Type B pancreatic cell (in vitro differentiated cells): ENCODE measurements at places on chromosomes 5 and 9. TPM values are rescaled to one million over a fixed set of nuclear protein-coding genes. Genes with fewer than 3 reads are reported as not detected.

PCDHGA6 gene
- total RNA-seq, result 0.41 and 0.86 TPM in 2 replicates

- DNase-seq, result no peak
Observed at GRCh38 chr9:137247135-137247915, 3.8 kb upstream of the STPG3 start.

DNA sequence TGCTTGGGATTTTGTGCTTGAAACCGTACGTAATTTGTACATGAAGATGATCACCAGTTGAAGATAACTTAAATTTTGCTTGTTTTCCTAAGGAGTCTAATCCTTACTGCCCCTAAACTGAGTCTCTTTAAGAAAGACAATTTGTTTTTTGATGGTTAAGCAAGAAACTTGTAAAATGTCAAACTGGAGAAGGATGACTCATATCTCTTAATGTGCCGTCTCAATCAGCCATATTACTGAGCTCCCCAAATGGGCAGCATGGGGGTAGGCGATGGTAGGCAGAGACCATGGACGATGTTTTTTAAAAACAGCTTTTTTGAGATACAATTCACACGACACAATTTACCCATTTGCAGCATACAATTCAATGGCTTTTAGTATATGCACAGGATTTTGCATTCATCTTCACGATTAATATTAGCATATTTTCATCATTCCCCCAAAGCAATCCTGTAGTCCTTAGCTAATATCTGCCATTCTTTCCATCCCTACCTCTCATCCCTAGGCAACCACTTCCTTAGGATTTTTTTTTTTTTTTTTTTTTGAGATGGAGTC is 14.3 kb downstream of the ARHGAP26 start:
- no peak for DNase-seq

DNA sequence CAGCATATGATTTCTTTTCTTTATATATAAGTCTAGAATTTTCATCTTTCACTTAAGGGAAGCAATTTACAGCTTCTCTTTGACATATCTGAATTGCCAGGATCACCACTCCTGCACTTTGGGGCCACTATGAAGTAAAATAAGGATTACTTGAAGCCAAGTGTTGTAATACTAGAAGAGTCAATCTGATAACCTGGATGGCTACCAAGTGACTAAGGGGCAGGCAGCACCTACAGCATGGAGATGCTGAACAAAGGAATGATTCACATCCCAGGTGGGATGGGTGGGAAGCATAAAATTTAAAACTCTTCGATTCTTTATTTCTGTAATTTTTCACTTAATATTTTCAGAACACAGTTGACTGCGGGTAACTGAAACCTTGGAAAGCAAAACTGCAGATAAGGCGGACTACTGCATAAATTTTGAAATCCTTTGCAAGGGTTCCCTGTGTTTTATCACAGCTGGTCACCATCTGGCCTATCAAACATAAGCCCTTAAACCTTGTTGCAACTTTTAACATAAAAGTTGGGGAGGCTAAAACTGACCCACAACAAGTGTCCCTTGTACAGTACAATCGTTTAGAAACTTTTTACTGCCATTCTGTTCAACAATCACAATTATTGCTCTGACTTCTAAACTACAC is 31.2 kb downstream of the NR3C1 start:
- no peak for DNase-seq

SKP1 gene
- total RNA-seq, result 308 and 332 TPM in 2 replicates

CDH12 gene
- total RNA-seq, result 7.8 and 10.2 TPM in 2 replicates

DNA sequence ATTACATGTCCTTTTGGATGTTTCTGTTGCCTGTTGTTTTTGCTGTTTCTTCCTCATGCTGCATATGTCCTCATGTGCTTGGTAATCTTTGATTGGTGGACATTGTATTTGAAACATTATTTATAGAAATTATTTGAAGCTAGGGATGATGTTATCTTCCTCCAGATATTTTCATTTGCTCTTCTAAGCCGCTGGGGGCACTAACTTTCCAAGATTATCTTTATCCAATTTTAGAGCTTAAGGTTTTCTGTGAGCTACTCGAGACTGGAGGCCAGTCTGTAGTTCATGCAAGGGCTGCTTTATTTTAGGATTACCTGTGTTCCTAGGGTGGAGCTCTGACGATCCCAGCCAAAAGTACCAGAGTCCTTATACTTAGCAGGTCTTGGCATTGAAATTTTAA is 40.9 kb downstream of the STX17 start:
- no peak for DNase-seq

- no peak for DNase-seq
Observed at GRCh38 chr5:124395287-124395686, 351.2 kb downstream of the ZNF608 start.

DNA sequence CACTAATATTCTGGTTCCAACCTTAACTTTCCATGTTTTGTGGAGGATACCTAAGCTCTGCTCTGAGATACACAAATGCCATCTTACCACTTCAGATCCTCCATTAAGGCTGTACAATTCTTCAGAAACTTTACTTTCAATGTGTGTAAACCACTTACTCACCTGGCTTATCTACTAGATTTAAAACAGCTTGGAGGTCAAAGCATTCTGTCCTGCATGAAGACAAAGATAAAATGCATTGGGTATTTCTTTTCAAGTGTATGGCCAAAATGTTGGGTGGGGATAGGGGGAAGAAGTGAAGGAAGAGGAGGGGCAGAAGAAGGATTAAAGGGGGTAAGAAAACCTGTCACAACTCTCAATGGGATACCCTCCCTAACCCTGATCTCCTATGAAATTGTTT is 939 bp downstream of the GOLGA1 start:
- no peak for DNase-seq

NIPAL4 gene
- total RNA-seq, result 0.46 and 0.59 TPM in 2 replicates

DNA sequence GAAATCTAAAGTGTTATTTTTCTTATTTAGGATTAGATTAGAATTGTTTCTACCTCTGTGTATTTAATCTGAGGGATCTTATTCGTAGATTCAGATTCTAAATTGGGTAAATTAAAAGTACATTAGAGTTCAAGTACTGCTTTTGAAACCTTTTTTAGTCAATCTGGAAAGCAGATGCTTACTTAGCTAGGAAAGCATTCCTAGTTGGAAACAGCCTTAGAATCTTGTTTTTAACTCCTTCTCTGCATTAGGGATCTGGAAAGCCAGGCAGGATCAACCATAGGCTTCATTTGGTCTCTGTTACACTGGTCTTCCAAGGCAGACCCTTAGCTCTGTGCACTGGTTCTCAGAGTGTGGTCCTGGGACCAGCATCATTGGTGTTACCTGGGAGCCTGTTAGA is 247.4 kb downstream of the NR3C1 start:
- DNase-seq, result no peak

SPRY4 gene
- 16.1 and 20.7 TPM in 2 replicates for total RNA-seq

GFPT2 gene
- total RNA-seq, result 1.1 and 17.6 TPM in 2 replicates

CNTLN gene
- 2.2 and 14.1 TPM in 2 replicates for total RNA-seq

- no peak for DNase-seq
Observed at GRCh38 chr9:127501821-127502343, 50.6 kb downstream of the LRSAM1 start.

DNA sequence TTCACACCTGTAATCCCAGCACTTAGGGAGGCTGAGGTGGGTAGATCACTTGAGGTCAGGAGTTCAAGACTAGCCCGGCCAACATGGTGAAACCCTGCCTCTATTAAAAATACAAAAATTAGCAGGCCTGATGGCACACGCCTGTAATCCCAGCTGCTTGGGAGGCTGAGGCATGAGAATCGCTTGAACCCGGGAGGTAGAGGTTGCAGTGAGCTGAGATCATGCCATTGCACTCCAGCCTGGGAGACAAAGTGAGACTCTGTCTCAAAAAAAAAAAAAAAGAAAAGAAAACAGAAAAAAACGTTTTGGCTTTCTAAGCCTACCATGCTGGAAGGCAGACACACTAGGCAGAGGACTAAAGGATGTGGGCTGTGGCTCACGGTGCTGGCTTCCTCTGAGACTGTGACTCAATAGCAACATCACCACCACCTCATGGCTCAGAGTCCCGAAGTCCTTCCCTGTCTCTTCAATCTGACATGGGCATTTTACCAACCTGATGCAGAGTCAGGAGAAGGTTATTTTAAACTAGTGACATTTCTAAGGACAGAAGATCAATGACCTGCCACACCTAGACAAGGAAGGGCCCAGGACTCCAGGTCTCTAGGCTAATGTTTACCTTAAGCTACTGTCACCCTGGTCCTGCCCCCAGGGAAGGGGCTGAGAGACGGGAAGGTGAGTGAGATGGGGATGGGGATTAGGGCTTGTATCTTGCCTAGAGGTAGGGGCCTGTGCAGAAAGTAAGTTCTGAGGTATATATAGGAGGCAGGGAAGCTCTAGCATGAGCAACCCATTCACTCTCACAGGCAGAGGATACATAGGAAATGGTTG is 3.7 kb downstream of the ECSCR start:
- DNase-seq, result no peak

ADAMTS12 gene
- total RNA-seq, result 1.5 and 32.1 TPM in 2 replicates
